ENCODE measurements at places on chromosomes 1 and 21.

DNA sequence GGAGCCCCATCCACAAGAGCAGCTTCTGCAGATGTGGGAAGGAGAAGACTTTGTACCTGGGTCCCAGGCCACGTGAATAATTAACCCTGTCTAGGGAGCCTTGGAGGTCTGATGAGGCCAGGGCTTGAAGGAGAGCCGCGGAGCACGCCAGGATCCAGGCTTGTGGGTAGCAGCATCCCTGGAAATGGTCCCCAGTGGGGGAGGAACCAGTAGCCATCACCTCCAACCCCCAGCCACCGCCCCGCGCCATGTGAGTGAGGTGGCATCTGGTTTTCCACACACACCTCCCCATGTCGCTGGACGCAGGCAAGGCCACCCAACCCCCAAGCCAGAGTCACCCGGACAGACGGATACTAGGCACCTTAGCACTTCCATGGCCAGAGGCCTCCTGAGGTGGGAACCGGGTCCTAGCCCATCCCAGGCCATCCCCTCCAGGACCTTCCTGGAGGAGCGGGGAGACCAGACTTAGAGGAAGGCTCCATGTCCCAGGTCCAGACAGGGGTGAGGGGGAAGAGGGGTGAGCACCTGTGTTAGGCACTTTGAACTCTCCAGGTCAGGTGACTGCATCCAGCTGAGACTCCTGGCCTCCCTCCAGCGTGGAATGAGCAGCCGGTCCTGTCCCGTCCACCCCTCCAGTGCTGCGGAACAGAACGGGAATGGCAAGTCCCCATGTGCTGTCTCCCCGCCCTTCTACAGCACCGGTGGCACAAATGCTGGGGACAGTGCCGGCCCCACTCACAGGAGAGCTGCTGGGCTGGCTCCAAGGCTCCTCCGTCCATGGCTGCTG, 53.2 kb downstream of the RIPK4 start:
- DNase-seq, result no peak

DNA sequence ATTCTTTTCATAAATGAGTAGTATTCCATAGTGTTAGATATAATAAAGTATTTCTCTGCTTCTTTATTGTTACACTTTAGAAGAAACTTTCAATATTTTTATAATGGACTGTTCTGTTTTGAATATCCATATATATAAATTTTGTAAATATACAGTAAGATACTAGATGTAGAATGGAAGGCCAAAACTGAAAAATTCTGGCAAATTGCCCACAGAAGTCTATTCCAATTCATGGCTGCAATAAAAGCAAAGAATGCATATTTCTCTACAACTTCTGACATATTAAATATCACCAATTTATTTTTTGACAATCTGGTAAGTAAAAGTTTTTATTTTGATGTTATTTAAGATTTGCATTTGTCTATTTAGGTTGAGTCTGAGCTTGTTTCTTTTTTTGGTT, 532.5 kb downstream of the NCAM2 start:
- DNase-seq, result no peak

DNA sequence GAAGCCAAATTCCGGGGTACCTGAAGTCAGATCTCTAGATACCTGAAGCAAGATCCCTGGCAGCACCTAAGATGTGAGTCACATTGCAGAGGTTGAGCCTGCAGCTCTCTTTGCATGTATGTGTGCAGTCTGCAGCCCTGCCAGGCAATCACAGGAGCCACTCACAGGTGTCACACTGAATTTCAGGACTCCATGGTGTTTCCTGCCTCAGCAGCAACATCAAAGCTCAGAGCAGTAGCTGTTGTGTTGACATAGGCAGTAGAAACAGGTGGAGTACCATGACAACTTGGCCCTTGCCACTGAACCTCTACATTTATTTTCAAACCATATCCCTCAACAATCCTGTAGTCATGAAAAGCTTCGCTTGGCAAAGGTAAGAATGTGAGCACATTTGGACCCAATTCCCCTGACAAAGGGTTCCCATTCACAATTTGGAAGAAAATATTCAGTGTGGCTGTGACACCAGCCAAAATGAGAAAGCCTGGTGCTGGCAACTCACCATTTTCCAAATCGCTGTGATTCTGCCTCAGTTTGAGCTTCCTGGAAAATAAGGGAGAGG, 419.8 kb upstream of the NFIA start:
- no peak for DNase-seq

GRCh38 chr1:1527092-1527816, 13.2 kb downstream of the TMEM240 start:
- no peak for DNase-seq

DNA sequence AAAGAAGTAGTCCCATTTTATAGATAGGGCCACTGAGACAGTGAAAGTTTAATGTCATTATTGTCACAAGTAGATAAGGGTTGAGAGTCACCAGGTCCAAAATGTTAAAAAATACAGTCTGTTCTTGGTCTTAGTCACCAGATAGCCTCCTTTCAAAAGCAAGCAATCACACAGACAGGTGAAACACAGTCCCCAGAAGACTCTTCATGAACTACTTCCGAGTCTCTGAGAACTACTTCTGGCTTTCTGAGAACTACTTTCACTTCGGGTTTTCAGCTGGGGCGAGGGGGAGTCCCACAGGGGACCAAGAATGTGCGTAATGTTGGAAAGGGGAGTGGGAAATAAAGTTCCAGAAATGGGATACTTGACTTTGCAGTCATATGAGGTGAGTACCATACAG, 143.2 kb downstream of the HHIPL2 start:
- DNase-seq, result no peak

GRCh38 chr1:219574484-219575087, 38.3 kb downstream of the ZC3H11B start:
- no peak for DNase-seq

DNA sequence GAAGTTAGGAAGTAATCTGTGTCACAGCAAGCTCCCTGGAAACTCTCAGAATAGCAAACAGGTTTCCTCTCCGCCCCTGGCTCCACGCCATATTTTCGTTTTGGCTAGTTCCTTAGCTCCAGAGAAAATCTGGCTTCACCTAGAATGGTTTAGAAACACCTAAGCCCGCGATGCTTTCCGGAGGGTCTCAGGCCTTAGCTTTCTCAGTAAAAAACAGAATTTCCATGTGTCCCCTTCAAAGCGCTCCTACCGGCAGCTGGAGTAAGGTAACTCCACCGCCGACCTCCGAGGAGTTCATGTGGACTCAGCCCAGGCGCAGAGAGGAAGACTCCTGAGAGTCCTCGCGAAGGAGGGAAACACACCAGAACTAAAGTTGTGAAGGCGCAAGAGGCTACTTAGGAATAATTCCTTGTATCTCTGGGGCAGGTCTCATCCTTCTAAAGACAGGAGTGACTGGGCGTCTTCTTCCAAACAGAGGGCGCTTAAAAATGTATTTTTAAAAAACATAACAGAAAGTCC, 406 bp downstream of the KIAA0040 start:
- peak; percentile 50 for DNase-seq

GRCh38 chr1:28110555-28110954, 22.1 kb upstream of the EYA3 start:
- DNase-seq, result no peak

DNA sequence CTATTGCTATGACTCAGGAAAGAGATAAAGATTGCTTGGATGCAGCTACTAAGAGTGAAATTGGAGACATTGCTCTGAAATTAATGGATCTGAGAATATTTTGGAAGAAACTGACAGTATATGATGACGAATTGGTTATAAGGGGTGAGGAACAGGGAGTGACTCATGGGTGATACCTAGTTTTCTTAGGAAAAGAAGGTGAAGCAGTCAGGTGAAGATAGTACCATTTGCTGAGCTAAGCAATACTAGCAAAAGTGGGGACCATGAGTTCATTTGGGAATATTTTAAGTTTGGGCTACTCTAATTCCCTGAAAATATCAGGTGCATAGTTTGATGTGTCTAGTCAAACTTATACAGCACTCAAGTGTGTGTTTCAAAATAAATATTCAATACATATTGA, 260.1 kb upstream of the NFIA start:
- no peak for DNase-seq

DNA sequence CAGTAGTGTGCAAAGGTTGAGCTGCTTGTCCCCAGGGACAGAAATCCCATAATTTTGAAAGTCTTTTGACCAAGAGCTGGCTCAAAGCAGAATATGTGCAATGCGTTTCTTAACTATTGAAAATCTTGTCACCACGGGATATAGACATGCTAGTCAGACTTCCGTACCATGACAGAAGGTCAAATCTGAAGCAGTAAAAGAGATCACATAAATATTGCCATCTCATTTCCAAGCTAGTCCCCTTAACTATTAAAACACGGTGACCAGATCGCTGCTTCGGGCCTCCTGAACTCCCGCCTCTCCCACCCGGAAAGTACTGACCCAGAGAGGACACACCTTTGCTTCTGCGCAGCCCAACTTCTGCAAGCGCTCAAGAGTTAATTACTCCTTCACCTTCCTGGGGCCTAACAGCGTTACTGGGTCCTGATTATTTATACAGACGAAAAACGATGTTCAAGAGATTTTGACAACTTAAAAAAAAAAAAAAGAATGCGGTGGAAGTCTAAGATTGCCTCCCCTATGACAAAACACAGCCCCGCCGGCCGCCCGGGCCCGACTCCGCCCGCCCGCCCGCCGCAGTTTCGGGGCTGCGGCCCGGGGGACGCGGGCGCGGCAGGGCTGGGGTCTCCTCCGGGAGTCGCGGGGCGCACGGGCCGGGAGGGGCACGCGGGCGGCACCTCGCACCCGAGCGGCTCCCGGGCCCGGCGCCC, 692 bp downstream of the SORT1 start:
- no peak for DNase-seq

DNA sequence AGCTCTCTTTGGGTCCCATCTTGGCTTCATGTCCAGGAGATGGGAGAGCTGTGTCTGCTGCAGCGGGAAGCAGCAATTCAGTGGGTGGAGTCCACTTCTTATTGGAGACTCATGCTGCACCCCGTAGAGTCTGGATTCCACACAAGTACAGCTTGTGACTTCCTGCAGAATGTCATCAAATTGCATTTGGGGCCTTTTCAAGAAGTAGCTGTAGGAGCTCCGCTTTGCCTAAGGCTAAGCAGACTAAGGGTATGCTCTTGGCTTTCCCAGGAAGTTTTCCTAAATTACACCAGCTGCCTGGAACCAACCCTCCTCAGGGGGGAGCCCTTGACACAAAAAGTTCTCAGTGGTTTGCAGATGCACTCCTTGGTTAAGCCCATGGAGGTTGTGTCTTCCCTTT, 5.7 kb upstream of the MOB3C start:
- DNase-seq, result no peak

- DNase-seq, result no peak
Measured at GRCh38 chr1:194300340-194300739, 1113.9 kb upstream of the B3GALT2 start.

GRCh38 chr1:92958203-92958970, 2.9 kb downstream of the DIPK1A start:
- DNase-seq, result no peak

- DNase-seq, result no peak
Measured at GRCh38 chr1:224217655-224218623, 34.9 kb downstream of the DEGS1 start.

- DNase-seq, result no peak
Measured at GRCh38 chr1:22780696-22781095, 70.1 kb downstream of the EPHB2 start.

- peak; percentile 5 for DNase-seq
Measured at GRCh38 chr1:86156566-86157455, at the start of gene COL24A1. TSS of gene COL24A1 (minus strand) at chr1:86156772. CDS start at chr1:86156396, 376 bp downstream.

DNA sequence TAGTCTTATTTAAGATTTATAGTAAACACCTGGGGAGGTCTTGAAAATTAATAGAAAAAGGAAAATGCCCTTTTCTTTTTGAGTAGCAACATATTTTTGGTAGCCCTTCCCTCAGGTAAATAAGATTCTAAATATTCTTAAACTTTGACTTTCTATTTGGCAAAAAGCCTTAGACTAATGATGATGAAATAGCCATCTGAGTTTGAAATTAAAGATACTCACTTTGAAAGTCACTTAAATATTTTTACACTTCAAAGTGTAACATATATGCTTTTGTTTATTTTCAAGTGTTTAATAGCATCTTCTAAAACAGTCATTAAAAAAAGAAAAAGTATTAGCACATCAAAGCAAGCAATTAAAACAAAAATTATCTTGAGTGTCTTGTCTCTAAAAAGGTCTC, 135.1 kb downstream of the NEK7 start:
- no peak for DNase-seq

GRCh38 chr1:207983044-207983635, 72.2 kb upstream of the CD34 start:
- no peak for DNase-seq

GRCh38 chr1:183272390-183272848, 86.4 kb downstream of the LAMC2 start:
- no peak for DNase-seq

- no peak for DNase-seq
Measured at GRCh38 chr1:8441426-8441825, 123.5 kb downstream of the SLC45A1 start.
